Uterus (tissue), 4 donors: ENCODE measurements at places on chromosomes 6 and 20. TPM values are rescaled to one million over a fixed set of nuclear protein-coding genes. Genes with fewer than 3 reads are reported as not detected.

GCNT2 gene
- total RNA-seq = 8.5 TPM

PPIL6 gene
- 3.8 TPM for total RNA-seq

HUS1B gene
- 2.8 TPM for total RNA-seq

DNA sequence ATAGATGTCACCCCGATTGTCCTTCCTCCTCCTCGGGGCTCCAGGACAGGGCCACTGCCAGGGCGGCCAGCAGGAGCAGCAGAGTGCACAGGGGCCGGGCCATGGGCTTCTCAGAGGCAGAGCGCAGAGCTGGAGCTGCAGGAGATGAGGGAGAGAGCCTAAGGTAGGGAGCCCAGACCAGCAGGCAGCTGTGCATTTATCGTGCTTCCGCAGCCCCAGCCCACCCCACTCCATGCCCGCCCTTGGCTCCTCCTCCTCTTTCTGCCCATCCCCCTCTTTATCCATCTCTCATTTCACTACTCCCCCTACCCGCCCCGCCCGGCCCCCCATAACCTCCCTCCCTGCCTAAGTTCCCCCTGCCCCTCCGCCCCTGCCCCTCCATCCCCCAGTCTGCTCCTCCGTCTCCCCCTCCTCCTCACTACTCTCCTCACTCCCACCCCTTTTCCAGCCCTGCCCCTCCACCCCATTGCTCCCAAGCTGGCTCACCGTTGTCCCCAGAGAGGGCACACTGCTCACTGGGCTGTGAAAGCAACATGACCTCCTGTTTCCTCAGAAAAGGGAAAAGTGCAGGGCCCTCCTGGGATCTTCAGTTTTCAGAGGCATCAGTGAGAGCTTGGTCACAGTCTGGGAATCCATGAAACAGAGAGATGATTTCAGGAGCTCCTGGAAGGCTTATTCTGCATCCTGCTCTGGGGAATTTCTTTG lies 25.5 kb upstream of the CST1 start:
- DNase-seq = no peak
- no peaks in the 10 kb centered on the region for H3K27me3 ChIP-seq
- no peak overlapping the region for H3K27ac ChIP-seq
- H3K4me1 ChIP-seq = no peaks in the 10 kb centered on the region

- peak overlapping the region; percentile 98 for H3K27ac ChIP-seq
- DNase-seq = no peak
- no peaks in the 10 kb centered on the region for H3K27me3 ChIP-seq
- H3K4me1 ChIP-seq = no peaks in the 10 kb centered on the region
- peak overlapping the region; percentile 98 for H3K4me3 ChIP-seq
These were observed 2.1 kb downstream of the TFEB start for GRCh38 chr6:41733360-41733706.

DNA sequence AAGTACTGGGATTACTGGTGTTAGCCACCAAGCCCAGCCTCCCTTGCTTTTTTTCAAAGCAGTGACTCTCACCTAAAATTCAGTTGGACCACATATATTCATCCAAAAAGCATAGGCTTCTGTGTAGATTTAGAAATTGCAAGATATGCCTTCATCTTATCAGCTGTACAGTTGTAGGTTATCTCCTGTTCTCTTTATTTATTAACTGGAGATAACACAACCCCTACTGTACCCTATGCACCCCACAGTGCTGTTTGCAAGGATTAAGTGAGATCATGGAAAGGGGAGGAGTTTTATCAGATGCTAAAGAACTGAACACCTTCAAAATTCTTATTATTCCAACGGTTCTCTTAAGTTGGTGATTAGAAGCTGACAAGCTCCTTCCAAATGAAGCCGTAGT lies 164.4 kb upstream of the JARID2 start:
- H3K27ac ChIP-seq = no peak overlapping the region

DNA sequence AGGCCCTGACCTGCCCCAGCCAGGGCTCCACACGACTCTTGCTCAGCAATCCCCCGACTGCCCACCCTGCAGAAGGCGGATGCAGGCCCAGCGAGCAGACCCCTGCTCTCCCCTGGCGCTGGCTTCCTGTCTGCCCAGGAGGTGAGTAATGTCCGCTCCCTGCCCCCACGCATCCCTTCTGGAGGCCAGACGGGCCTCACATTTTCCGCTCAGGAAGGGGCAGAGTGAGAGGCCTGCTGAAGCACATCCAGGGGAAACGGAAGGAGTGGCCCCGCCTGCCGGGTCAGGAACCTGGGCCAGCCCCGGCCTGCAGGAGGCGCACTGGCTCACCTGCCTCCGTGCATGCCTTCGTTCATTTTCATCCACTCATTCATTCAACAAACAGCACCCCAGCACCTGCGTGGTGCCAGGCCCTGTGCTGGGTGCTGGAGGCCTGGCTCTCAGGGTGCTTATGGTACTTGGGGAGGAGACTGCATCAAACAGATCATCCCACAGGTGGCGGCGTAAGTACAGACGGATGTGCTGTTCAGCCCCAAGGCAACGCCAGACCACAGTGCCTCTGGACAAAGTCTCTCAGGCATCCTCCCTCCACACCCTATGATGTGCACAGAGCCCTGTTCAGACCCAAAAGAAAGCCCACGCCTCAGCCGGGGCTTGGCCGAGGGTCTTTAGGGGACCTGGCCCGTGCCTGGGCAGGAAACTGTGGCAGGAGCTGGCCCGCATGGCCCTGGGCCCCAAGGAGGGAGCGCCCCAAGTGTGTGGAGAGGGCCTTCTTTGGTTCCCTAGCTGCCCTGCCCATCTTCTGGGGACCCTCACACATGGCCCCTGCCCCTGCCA lies 112.1 kb downstream of the ASXL1 start:
- H3K4me3 ChIP-seq = no peak overlapping the region
- peak overlapping the region; percentile 35 for H3K27ac ChIP-seq
- H3K27me3 ChIP-seq = no peaks in the 10 kb centered on the region
- no peaks in the 10 kb centered on the region for H3K36me3 ChIP-seq
- peak; percentile 71 for DNase-seq
- no peaks in the 10 kb centered on the region for H3K4me1 ChIP-seq

GRCh38 chr20:58576603-58576970 lies 61.4 kb upstream of the APCDD1L start:
- no peaks in the 10 kb centered on the region for H3K4me1 ChIP-seq
- no peaks in the 10 kb centered on the region for H3K36me3 ChIP-seq
- no peak for DNase-seq
- no peak overlapping the region for H3K27ac ChIP-seq
- H3K4me3 ChIP-seq = no peak overlapping the region
- no peaks in the 10 kb centered on the region for H3K27me3 ChIP-seq
